ENCODE measurements at places on chromosomes 5 and 9. TPM values are rescaled to one million over a fixed set of nuclear protein-coding genes. Genes with fewer than 3 reads are reported as not detected.

DNA sequence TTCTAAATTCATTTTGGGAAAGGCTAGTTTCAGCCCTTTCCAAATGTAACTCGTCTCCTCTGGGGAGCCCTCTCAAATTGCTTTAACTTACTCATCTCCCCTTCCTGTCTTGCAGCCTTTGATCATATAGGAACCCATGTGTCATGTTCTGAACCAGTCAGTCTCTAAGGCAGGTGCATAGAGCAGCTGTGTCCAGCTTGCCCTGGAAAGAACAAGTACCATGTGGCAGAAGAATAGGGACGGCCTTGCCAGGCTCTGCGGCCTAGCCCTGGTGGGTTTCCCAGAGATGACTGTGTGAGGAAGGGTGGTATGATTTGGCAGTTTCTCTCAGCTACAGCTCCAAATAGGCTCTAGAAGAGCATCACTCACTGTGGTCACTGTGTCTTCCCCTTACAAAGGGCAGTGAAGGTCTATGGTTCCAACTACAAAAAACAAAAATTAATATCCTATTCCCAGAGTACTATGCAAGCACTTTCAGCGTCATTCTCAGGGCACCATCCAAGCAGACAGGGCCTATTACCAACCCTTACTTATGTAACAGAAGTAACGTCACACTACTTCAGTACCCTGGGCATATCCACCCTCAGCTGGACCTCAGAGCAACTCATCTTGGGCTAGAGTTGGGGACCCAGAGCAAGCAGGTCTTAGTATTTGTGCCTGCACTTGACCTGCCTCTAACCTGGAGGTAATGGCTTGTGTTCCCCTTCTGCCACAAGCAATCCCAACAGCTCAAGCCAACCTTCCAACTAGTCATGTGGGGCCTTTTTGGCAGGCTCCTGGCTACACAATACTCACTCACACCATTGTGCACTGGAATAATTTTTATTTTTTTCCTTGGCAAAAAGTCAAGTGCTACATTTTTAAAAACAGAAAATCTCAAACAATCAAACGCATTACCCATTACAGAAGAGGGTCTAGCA is 37.2 kb upstream of the UBAP2 start:
- DNase-seq: no peak

- no peak for DNase-seq
Observed at GRCh38 chr5:74630453-74631066, 10.0 kb downstream of the ENC1 start.

Gene AMBP
- 0.99 TPM for total RNA-seq

Gene LURAP1L
- total RNA-seq: 6.6 TPM

GRCh38 chr5:30930736-30931135 is 262.8 kb upstream of the CDH6 start:
- no peak for DNase-seq

Data from ureter (tissue), 1 donor.